ENCODE measurements at places on chromosomes 16 and 17. TPM values are rescaled to one million over a fixed set of nuclear protein-coding genes. Genes with fewer than 3 reads are reported as not detected.

RGS9 gene
- total RNA-seq, result 11.7 TPM

- H3K27me3 ChIP-seq, result no peaks in the 10 kb centered on the region
- no peaks in the 10 kb centered on the region for H3K4me1 ChIP-seq
- DNase-seq, result no peak
- no peaks in the 10 kb centered on the region for H3K36me3 ChIP-seq
- no peak overlapping the region for H3K27ac ChIP-seq
Measured at GRCh38 chr16:20881503-20881878, 18.7 kb downstream of the DCUN1D3 start.

DNA sequence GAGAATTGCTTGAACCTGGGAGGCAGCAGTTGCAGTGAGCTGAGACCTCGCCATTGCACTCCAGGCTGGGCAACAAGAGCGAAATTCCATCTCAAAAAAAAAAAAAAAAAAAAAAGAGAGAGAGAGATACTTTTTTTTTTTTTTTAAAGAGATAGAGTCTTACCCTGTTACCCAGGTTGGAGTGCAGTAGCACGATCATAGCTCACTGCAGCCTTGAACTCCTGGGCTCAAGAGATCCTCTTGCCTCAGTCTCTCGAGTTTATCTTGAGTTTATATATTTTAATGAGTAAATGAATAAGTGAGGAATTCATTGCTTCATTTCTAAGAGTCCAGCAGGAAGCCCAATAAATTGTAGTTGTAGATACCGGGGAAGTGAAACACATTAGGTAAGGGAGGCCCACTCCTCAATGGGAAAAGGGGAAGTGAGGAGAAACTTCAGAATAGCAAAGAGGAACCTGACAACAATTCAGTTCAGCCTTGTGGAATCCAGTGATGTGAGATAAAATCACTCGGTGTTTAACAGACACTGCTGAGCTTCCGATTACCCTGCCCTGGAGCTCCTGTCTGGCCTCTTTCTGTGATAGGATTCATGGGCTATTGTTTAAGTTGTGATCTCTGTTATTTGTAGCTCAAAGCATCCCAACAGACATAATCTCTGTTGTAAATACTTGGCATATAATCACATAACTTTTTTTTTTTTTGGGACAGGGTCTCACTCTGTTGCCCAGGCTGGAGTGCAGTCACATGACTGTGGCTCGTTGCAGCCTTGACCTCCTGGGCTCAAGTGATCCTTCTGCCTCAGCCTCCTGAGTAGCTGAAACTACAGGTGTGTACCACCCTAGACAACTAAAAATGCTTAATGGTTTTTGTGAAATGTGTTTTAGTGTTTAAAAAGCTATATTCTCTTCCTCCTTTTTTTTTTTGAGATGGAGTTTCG is 15.8 kb upstream of the ITGAM start:
- no peaks in the 10 kb centered on the region for H3K27me3 ChIP-seq
- no peak for DNase-seq
- H3K4me3 ChIP-seq, result no peak overlapping the region
- no peak overlapping the region for H3K27ac ChIP-seq
- H3K4me1 ChIP-seq, result no peaks in the 10 kb centered on the region

GRCh38 chr16:48907906-48908634 is 298.1 kb upstream of the N4BP1 start:
- no peak overlapping the region for H3K4me3 ChIP-seq
- H3K27me3 ChIP-seq, result no peaks in the 10 kb centered on the region
- no peaks in the 10 kb centered on the region for H3K36me3 ChIP-seq
- H3K4me1 ChIP-seq, result no peaks in the 10 kb centered on the region

GRCh38 chr17:19502517-19502916 is 31.1 kb upstream of the SLC47A1 start:
- H3K27me3 ChIP-seq, result no peaks in the 10 kb centered on the region
- H3K36me3 ChIP-seq, result no peaks in the 10 kb centered on the region
- H3K4me1 ChIP-seq, result peaks cover 13% of the 10 kb centered on the region
